K562 (cell line): ENCODE measurements at places on chromosomes 3 and 15.

DNA sequence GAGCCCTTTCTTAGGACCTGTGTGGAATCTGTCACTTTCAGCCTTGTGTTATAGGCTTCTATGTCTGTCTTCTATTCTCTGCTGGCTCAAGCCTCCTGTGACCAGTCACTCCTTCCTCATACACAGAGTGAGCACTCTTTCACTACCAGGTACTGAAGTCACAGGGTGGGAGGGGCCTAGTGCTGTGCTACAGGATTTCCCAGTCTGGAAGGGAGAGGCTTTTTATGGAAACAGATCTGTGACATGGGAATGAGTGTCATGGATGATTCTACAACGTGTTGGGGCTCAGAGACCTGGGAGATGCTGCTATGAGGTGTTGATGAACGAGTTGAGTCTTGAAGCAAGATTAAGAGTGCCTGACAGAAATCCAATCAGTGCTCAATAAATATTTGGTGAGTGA is 100.5 kb downstream of the PDCD6IP start:
- no peak for DNase-seq

GRCh38 chr3:149104484-149104883 is 18.2 kb upstream of the HLTF start:
- no peak for DNase-seq

DNA sequence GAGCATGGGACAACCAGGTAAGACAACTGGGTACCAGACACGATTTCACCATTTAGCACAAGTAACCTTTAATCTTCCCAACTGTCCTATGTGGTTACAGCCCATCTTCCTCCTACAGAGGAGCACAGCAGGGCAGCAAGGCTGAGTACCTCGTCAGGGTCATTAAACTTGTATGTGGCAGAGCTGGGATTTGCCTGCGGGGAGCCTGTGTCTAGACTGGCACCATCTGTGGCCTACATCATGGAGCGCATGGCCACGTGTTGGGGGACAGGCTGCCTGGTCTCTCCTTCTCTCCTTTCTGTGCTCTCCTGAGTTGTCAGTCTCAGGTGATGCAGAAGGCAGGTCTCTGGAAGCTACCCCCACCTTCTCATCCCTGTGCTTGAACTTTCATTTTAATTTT is 32.2 kb downstream of the GOLGA6A start:
- DNase-seq, result no peak

GRCh38 chr3:63966871-63967270 is 54.7 kb upstream of the SCAANT1 start:
- DNase-seq, result no peak

- no peak for DNase-seq
These were observed 342.8 kb upstream of the IL12A start for GRCh38 chr3:159645874-159646273.

GRCh38 chr3:49908373-49909199 is 4.9 kb upstream of the MST1R start:
- DNase-seq, result peak; percentile 63

- DNase-seq, result no peak
These were observed 4.7 kb downstream of the ATRIP start for GRCh38 chr3:48451270-48451669.
